ENCODE measurements at places on chromosomes 2 and 18.

DNA sequence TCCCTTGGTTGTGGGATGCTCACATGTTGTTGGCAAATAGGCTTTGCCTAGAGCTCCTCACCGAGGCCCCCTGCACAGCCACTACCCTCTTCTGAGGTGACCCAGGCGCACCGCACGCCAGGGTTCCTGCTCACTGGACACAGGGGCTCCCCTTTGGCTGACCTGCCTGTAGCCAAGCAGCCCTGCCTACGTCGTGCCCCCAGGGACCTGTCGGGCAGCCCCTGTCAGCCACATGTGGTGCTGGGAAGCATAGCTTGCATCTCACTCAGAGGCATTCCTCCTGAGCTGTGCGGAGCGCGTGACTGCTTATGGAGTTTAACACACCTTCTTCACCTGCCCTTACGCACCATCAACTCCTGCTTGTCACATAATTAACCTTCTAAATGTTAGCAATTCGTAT is 116.3 kb downstream of the ZNF236 start:
- H3K27me3 ChIP-seq = no peaks in the 10 kb centered on the region
- no peaks in the 10 kb centered on the region for H3K4me1 ChIP-seq
- DNase-seq = no peak
- no peak overlapping the region for H3K27ac ChIP-seq
- H3K36me3 ChIP-seq = peaks cover 8% of the 10 kb centered on the region

DNA sequence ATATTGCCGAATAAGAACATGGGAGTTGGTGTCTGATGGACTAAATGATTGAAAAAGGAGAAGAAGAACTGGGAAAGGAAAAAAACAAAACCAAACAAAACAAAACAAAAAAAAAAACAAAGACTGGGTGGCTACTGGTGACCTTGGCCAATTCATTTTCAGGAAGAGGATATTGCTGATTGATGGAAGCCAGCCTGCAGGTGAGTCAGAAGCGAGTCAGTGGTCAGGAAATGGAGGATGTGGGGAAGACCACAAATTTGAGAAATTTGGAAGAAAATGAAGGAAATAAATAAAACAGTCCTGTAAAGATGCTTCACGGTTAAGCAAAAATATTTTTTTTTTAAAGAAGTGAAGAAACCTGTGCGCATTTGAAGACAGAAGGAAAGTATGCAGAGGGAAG is 296.9 kb downstream of the ZNF521 start:
- H3K4me1 ChIP-seq = no peaks in the 10 kb centered on the region
- no peaks in the 10 kb centered on the region for H3K36me3 ChIP-seq
- no peaks in the 10 kb centered on the region for H3K27me3 ChIP-seq
- H3K27ac ChIP-seq = no peak overlapping the region
- no peak for DNase-seq
- H3K4me3 ChIP-seq = no peak overlapping the region

DNA sequence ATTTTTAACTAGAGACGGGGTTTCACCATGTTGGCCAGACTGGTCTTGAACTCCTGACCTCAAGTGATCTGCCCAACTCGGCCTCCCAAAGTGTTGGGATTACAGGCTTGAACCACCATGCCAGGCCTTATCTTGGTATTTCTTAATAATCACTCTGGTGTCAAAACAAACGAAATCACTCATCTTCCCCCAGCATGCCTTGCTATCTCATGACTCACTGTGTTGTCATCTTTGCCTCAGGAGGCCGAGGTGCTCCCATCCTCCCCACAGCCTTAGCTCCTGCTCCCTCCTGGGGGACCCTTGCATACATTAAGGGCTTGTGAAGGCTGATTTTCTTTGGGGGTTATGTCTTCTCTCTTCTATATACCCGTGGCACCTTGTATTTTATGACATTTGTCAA is 250.1 kb upstream of the DPP10 start:
- DNase-seq = no peak
- H3K4me3 ChIP-seq = no peak overlapping the region
- no peak overlapping the region for H3K27ac ChIP-seq
- H3K27me3 ChIP-seq = peaks cover 15% of the 10 kb centered on the region
- no peaks in the 10 kb centered on the region for H3K4me1 ChIP-seq

DNA sequence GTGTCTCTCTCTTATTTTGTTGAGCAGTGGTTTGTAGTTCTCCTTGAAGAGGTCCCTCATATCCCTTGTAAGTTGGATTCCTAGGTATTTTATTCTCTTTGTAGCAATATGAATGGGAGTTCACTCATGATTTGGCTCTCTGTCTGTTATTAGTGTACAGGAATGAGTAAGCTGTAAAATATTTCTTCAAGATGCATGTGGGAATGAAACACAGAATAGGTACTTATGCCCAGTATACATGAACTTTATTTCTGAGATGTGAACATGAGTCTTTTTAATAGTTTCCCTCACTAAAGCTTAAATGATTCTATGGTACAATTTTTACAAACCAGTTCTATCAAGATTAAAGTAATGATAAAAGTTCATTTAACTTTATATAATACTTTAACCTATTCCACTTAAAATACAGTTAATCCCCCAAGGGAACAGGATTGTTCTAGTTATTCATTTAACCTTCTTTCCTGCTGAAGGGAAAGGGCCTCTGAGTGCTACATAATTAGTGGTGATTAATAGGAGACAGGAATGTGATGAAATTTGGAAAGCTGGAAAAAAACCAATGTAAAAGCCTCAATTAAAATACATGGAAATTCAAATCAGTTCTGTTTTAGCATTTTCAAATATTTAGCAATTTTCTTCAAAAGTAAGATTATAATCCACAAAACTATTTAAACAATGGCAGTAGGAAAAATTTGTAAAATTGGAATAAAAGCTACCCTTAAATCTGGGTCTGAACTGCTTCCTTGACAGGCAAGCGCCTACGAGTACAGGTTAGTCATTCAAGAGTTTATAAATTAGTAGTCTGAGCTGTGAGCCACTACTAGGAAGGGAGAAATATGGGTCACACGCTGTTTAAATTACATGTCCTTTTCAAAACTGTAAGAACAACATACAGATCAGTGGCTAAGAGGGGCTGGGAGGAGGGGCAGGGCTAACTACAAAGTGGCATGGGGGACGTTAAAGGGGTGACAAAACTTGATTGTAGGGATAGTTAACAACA is 28.9 kb downstream of the SPIRE1 start:
- H3K36me3 ChIP-seq = no peaks in the 10 kb centered on the region
- no peaks in the 10 kb centered on the region for H3K27me3 ChIP-seq
- no peak overlapping the region for H3K27ac ChIP-seq
- DNase-seq = no peak
- H3K4me1 ChIP-seq = no peaks in the 10 kb centered on the region

DNA sequence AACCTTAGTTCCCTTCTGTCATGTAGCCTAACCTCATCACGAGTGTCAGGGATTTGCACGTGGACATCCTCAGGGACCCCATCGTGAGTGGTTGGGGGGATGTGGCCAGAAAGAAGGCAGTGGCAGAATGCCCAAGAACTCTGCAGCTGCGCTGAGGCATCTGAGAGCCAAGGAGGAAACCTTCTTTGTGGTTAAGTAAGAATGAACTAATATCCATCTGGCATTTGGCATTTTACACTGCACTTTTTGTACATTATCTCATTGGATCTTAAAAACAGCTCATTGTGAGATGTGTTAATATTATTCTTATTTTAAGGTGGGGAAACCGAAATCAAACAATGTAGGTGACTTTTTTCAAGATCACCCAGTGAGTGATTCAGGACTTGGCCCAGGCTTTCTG is 32.6 kb upstream of the APCDD1 start:
- DNase-seq = no peak
- no peak overlapping the region for H3K27ac ChIP-seq
- no peaks in the 10 kb centered on the region for H3K27me3 ChIP-seq
- H3K36me3 ChIP-seq = no peaks in the 10 kb centered on the region
- no peak overlapping the region for H3K4me3 ChIP-seq

GRCh38 chr2:157497638-157498314 is 53.9 kb upstream of the CYTIP start:
- DNase-seq = no peak
- peaks cover 20% of the 10 kb centered on the region for H3K4me1 ChIP-seq
- no peaks in the 10 kb centered on the region for H3K27me3 ChIP-seq
- H3K36me3 ChIP-seq = no peaks in the 10 kb centered on the region

- no peak overlapping the region for H3K27ac ChIP-seq
- H3K4me1 ChIP-seq = no peaks in the 10 kb centered on the region
- peaks cover 9% of the 10 kb centered on the region for H3K27me3 ChIP-seq
These were observed 129.9 kb downstream of the ZBTB7C start for GRCh38 chr18:48279312-48279711.

GRCh38 chr2:199443589-199444130 is 14.1 kb downstream of the SATB2 start:
- H3K36me3 ChIP-seq = no peaks in the 10 kb centered on the region
- peaks cover 40% of the 10 kb centered on the region for H3K27me3 ChIP-seq
- no peaks in the 10 kb centered on the region for H3K4me1 ChIP-seq
- H3K27ac ChIP-seq = no peak overlapping the region
- DNase-seq = no peak
- H3K4me3 ChIP-seq = no peak overlapping the region

DNA sequence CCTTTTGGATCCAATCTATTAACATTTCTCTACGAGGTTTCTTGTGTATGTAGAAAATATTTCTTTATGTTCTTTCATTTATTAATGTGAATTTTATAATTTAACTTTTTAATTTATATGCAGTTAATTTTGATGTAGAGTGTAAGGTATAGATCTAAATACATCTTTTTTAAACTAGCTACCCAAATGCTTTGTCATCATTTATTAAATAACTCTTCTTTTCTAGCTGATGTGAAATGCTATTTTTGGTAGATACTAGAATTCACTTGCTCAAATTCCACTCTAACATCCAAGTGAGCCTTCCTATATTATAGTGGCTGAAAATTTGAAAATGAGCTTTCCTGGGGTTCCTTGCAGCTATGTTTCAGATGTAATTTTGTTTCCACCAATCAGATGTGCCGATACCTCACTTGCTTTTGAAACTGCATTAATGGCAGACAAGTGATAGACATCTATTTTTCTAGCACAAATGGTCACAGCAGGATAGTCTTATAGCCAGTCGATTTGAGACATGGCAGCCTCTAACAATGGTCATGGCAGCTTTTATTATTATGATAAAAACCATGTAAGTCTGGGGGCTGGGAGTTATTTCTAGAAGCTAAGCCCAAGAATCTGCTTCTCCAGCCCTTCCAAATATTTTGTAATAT is 10.9 kb upstream of the ICOS start:
- DNase-seq = no peak
- H3K36me3 ChIP-seq = peaks cover 4% of the 10 kb centered on the region
- peaks cover 10% of the 10 kb centered on the region for H3K4me1 ChIP-seq
- peaks cover 8% of the 10 kb centered on the region for H3K27me3 ChIP-seq

DNA sequence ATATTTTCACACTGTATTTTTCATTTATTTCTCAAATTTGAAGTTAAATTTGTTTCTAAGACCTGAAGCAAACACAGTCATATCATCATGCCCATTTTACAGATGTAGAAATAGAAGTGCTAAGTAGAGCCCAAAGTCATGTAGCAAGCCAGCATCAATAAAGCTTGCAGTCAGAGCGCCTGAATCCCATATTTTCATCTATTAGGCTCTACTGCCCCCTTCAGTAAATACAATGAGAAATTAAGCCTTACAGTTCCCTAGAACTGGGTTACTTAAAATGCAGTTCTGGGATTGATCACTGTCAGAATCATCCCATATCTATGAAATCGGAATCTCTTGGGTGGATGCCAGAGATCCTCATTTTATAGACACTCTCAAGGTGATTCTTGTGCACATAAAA is 419.9 kb downstream of the TGIF1 start:
- H3K4me3 ChIP-seq = no peak overlapping the region
- no peaks in the 10 kb centered on the region for H3K4me1 ChIP-seq

DNA sequence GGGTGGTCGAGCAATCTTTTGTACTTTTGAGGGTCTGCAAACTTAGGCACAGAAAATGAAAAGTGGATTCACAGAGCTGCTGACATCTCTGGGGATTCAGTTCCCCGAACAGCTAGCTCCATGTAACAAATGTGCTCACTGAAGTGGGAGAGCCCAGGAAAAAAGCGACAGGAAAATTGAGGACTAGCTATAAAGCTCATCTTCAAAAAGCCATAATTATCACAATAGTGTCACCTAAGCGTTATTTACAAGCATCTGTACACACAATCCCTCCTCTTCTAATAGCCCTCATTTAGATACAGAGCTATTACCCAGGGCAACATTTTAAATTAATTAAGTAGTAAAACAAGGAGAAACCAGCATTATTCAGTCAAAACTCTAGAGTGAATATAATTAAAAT is 36.1 kb downstream of the RNF152 start:
- no peak overlapping the region for H3K27ac ChIP-seq
- no peak for DNase-seq
- H3K36me3 ChIP-seq = no peaks in the 10 kb centered on the region
- no peaks in the 10 kb centered on the region for H3K27me3 ChIP-seq

- H3K4me3 ChIP-seq = no peak overlapping the region
- no peak overlapping the region for H3K27ac ChIP-seq
- DNase-seq = no peak
- no peaks in the 10 kb centered on the region for H3K4me1 ChIP-seq
- H3K36me3 ChIP-seq = no peaks in the 10 kb centered on the region
These were observed 51.2 kb upstream of the ROCK1 start for GRCh38 chr18:21162786-21163185.

DNA sequence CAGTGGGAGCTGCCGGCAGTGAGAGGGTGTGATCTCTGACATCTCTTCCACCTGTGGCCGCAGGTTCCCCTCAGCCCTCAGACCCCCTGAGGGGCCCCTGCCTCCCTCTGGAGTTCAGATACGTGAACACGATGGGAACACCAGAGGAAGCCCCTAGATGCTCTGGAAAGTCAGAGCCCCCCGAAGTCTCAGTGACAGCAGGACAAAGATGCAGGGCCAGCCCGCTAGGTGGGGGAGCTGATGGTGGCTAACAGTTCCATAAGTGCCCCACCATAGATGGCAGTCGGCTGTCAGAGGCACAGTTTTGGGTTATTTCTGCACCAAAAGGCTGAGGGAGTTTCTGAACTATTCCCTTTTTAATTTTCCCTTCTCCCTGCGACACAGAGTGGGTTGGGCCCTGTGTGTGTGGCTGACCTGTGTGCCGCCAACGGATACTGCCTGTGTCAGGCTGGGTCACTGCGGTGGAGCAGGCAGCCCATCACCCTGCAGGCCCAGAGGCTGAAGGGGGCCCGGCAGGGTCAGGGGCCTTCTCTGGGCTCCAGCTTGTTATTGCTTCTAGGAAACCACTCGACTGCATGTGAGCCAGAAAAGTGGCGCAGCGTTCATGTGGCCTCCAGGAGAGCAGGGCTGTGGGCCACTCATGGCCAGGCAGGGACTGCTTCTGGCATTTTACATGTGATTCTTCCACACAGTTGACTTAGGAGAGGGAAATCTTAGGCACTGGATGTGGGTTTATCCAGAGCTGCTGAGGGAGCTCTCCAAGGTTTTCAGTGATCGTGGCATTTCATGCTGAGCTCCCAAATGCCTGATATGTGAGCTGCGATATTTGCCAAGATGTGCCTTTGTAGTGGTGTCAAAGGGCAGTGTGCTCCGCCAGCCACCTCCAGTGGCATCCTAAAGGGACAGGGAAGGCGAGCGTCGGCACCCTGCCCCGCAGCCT is 225.1 kb downstream of the SH3RF3 start:
- no peak overlapping the region for H3K4me3 ChIP-seq
- H3K27me3 ChIP-seq = no peaks in the 10 kb centered on the region
- peaks cover 26% of the 10 kb centered on the region for H3K4me1 ChIP-seq
- peaks cover 10% of the 10 kb centered on the region for H3K36me3 ChIP-seq

- peaks cover 2% of the 10 kb centered on the region for H3K4me1 ChIP-seq
- H3K36me3 ChIP-seq = peaks cover 5% of the 10 kb centered on the region
- no peaks in the 10 kb centered on the region for H3K27me3 ChIP-seq
- no peak overlapping the region for H3K27ac ChIP-seq
- DNase-seq = peak; percentile 74
These were observed 56.8 kb downstream of the BIN1 start for GRCh38 chr2:127049927-127050802.

Measured in activated naive CD8-positive, alpha-beta T cell treated with anti-CD3 and anti-CD28 coated beads for 36 hours (primary cell).